Glomerular endothelial cell (primary cell): ENCODE measurements at places on chromosomes 16 and 17.

DNA sequence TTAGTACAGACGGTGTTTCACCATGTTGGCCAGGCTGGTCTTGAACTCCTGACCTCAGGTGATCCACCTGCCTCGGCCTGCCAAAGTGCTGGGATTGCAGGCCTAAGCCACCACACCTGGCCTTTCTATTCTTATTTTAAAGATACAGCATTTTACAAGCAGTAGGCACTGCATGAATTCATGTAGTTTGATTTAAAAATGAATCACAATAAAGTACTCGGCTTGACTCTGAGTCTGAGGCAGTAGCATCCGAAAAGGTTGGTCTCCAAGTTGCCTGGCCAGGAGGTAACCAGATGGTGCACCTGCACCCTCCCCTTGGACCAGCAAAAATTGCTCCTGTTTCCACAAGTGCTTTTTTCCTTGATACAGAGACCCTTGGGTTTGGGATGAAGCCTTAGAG is 35.6 kb downstream of the MAP2K6 start:
- DNase-seq = no peak

DNA sequence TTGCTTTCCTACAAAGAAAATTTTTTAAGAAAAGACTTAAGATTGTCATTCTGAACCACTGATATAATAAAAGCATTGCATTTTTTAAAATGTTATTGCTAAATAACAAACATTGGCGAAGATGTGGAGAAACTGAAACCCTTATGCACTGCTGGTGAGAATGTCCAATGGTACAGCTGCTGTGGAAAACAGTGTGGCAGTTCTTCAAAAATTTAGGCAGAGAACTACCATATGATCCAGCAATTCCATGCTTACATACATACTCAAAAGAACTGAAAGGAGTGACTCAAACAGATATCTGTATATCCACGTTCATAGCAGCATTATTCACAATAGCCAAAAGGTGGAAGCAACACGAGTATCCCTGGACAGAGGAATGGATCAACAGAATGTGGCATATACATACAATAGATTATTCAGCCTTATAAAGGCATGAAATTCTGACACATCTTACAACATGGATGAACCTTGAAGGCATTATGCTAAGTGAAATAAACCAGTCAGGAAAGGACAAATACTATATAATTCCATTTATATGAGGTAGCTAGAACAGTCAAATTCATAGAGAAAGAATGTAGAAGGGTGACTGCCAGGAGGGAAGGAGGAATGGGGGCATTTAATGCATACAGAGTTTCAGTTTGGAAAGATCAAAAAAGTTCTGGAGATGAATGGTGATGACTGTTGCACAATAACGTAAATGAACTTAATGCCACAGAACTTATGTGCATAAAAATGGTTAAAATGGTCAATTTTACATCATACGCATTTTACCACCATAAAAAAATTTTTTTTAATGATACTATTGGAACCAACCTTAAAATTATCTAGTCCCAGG is 92.1 kb downstream of the CACNG1 start:
- DNase-seq = no peak

DNA sequence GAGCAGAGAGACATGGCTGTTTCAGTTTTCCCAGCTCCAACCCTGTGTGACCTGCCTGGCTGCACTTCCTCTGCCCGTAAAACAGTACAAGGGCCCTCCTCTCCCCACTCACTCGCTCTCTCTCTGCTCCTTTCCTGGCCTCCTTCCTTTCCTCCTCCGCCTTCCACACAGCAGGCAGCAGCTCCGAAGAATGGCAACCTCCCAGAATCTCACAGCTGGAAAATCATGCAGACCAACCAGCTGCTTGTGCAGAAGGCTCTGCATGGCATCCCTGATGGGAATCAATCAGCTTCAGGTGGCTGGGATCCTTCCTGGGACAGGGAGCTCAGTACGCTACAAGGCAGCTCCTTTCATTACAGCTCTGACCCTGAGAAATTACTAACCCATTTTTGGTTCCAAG is 27.4 kb downstream of the TMEM132E start:
- no peak for DNase-seq

DNA sequence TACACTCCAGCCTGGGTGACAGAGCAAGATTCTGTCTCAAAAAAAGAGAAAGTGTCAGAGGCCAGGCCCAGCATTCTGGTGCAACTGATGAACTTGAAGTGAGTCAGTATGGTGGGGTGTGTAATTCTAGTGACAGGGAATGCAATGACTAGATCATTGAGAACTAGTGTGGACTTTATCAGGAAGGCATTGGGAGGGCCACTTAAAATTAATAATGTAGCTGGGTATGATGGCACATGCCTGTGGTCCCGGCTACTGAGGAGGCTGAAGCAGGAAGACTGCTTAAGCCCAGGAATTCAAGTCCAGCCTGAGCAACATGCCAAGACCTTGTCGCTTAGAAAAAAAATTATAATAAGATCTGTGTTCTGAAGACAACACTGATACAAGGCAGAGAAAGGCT is 90.8 kb downstream of the STX8 start:
- DNase-seq = no peak
